ENCODE measurements at places on chromosomes 1 and 21.

GRCh38 chr21:46210378-46211136, 18.0 kb downstream of the LSS start:
- DNase-seq = no peak

DNA sequence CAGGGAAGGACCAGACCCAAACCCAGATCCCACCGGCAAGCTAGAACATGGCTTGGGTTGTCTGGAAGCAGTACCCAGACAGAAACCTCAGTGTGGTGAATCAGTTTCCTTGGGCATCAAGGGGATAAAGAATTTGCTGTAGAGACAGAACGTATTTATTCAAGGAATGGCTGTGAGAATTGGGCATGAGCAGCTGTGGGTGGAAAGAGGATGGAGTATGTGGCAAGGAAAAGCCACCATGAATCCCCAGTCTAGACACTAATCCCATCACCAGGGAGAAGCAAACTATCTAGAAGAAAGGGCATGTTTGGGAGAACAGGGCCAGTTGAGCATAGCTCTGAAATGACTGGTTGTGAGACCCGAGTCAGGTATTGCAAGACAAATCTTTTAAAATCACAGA, 109.2 kb downstream of the TOMM20 start:
- no peak for DNase-seq

DNA sequence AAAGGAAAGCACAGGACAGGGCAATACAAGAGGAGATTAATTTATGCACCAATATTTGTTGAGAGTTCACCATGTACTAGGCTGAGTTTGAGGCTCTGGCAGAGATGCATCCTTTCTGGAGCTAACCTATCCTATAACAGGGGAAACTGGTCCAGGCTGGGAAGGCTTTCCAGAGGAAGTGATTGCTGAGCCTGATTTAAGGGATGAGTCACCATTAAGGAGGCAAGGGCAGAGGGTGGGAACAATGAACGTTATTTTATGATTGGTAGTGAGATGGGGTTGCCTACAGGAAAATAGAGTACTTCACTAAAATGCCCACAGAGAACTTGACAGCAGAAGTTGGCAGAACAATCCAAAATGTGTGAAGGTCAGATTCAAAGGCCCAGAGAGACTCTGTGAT, 141.4 kb downstream of the PLPP3 start:
- no peak for DNase-seq

GRCh38 chr1:115036814-115037507, 7.3 kb downstream of the TSHB start:
- DNase-seq = no peak

DNA sequence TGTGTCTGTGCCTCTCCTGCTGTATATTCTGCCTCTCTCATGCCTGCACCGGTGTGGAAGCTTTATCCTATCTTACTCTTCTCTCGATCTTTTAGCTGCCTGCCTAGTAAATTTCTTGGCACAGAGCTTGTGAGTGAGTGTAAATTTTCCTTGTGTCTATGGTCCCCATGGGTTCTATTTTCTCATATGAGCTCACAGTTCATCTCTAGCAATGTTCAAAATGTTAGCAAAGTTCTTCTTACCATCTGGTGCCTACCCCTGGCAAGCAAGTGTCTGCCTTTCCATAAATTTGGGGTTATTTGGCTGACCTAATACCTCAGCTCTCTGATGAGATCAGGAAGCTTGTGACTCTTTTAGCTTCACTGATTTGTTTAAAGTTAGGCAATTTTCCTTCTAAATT, 572.1 kb upstream of the BRINP3 start:
- DNase-seq = no peak

GRCh38 chr1:178134061-178134460, 40.2 kb downstream of the RASAL2 start:
- no peak for DNase-seq

DNA sequence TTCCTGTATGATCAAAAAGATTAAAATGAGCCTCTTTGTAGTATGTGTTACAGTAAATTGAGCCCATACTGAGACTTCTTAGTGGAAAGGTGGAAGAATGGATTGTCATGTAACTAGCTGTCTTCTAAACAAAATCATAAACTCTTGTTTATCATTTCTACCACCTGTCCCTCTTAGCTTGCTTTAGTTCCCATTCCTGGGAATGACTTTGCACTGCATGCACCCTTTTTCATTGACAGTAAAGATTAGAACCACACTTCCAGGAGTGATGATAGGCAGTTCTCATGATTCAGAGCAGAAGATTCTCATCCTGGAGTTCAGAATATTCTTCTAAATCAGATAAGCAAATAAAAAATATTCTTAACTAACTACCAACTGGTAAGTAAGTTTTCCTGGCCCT, 28.0 kb downstream of the DENND2D start:
- DNase-seq = no peak

DNA sequence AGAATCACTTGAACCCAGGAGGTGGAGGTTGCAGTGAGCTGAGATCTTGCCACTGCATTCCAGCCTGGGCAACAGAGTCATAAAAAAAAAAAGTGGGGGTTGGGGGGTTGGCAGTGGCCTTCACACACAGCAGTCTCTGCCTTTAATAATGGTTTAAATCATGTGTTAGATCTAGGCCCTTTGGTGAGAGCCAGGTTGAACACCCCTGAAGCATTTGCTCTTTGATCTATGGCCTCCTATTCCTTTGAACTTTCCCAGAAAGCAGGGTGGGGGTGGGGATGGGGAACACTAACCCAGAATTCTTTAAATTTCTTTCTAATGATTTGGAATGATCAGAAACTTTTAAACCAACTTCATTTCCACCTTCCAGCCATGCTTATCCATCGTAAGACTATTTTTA, 313.0 kb downstream of the KIF26B start:
- no peak for DNase-seq

DNA sequence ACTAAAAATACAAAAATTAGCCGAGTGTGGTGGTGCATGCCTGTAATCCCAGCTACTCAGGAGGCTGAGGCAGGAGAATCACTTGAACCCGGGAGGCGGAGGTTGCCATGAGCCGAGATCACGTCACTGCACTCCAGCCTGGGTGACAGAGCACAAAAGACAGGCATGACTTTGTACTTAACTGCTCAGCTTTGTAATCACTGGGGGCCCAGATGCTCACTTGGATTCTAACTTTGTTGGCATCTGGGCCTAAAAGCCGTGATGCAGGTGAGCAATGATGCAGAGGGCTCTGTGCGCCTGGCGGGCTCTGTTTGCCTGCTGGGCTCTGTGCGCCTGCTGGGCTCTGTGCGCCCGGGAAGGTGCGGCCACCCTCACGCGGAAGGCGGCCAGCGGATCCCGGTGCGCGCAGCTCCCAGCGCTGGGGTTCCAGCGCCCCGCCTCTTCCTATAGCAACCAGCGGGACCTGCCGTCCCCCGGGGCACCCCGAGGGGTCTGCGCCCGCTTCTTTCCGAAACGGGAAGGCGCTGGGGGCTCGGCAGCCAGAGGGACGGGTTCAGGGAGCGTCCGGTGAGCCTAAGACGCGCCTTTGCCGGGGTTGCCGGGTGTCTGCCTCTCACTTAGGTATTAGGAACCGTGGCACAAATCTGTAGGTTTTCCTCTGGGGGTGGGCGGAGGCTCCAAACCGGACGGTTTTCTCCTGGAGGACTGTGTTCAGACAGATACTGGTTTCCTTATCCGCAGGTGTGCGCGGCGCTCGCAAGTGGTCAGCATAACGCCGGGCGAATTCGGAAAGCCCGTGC, 31.7 kb downstream of the PRMT2 start:
- peak; percentile 48 for DNase-seq

DNA sequence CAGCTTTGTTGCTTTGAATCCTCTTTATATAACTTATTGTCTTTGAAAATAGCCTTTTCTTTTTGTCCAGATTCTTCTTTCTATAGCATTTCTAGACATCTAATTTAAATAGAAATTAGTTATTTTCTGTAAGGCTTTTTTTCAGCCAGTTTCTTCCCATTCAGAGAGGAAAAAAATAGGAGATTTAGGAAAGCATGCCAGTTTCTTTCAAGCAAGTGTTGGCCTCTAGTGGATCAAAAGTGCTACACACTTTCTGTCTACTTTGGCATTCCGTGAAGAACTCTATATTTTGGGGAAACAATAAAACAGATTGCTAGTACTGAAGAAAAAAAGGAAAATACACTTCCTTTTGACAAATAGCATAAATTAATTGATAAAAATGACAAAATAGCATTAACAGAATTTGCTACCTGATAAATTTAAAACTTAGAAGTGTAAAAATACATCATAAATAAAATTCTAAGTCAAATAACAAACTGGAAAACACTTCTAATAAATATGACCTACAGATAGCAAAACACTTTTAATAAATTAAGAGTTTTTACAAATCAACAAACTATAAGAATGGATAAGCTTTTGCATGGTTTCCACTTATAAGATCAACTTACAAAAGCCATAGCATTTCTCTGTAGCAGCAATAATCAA, 13.1 kb upstream of the EXO1 start:
- DNase-seq = peak; percentile 57

DNA sequence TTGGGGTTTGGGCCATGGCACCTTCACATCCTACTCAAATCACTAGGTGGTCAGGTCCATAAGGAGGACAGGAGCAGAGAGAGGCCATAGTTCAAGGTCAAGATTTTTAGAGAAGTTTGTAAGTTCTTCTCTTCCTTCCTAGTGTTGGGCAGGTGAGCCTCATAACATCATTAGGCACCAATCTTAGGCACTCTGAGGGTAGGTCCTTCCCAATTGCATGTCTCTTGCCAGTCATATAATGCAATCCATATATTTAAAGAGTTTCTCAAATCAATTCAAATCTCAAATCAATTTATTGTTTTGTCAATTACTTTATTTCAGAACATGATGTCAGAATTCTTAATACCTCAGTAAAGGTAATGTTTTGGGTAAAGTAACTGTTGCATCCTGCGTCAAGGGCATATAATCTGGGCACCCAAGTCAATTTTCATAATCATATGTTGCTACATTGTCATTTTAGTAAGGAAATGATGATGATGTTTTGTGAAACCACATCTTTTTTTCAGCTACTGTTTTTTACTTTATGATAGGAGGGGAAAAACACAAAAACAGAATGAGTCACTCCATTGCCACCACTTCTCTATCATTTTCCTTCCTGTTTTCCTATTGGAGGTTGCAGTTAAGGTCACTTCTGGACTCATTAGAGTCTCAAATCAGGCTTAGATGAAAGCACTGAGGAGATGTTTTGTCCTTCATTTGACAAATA, 122.7 kb downstream of the UCHL5 start:
- no peak for DNase-seq

- DNase-seq = no peak
These were observed 151.8 kb upstream of the B3GALT2 start for GRCh38 chr1:193338194-193338593.

- no peak for DNase-seq
These were observed at the start of gene ADAMTS5 for GRCh38 chr21:26967062-26967913. TSS of gene ADAMTS5 (minus strand) at chr21:26967088. CDS start at chr21:26966391, 697 bp downstream.

GRCh38 chr1:192277635-192278034, 39.2 kb upstream of the RGS21 start:
- DNase-seq = no peak

DNA sequence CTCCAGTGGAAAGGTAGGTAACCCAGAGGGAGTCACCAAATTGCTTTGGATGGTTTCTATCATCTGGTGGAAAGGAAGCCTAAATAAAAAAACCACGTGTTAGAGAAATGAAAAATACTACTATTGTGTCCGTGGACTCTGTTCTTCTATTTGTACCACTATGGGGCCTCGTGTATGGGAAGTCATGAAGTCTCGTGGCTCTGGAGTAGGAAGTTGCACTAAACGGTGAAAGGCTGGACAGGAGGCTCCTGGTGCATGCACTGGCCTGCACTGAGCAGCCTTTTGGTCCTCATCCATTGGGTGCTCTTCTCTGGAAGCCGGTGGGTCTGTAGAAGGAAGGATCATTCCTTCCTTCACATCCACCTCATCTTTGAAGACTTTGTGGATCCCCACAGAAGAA, 17.0 kb downstream of the F3 start:
- DNase-seq = no peak

DNA sequence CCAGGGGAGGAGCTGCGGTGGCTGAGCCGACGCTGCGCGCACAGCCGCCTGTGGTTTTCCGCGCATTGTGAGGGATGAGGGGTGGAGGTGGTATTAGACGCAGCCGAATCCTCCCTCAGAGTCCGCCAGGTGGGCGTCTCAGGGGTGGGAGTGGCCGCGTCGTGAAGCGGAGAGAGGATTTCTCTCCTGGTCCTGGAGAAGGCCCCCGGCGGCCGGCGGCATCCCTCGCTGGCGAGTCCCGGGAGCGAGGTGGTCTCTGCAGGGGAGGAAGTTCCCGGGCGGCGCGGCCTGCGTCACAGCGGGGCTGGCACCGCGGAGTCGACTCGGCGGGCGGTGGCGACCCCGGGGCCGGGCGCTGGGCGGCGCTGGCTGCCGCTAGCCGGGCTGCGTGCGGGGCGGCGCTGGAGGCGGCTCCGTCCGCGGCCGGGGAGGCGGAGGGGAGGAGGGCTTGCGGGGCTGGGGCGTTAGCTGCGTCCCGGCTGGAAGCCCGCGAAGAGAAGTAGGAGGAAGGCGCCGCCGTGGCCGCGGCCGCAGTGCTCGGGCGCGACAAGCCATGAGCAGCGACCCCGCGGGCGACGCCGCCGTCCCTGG, at the start of gene LRRC8C:
Gene LRRC8C (plus strand): TSS at position 464 of the 591 bp plus-strand sequence. CDS start 53,354 bp downstream, outside the sequence.
- DNase-seq = peak; percentile 84

- no peak for DNase-seq
These were observed 452.4 kb downstream of the PTPRU start for GRCh38 chr1:29688471-29689365.

Measured in NCI-H146 (cell line).